Activated CD4-positive, alpha-beta T cell treated with anti-CD3 and anti-CD28 coated beads, Interleukin-2, amount 10 ng/mL, durations not matched to agents 7 days and 5 days (primary cell): ENCODE measurements at places on chromosomes 3 and 15.

DNA sequence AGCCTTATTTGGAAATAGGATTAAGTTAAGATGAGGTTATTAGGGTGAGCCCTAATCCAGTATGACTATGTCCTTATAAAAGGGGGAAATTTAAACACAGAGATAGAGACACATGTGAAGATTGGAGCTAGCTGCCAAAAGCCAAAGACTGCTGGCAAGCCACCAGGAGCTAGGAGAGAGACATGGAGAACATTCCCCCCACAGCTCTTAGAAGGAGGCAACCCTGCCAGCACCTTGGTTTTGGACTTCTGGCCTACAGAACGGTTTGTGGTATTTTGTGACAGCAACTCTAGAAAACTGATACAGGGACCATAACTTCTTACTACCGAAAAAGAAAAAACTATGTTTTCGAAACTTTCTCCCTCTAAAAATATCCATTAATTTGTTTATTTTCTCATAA, 245.3 kb upstream of the RARB start:
- DNase-seq = no peak

DNA sequence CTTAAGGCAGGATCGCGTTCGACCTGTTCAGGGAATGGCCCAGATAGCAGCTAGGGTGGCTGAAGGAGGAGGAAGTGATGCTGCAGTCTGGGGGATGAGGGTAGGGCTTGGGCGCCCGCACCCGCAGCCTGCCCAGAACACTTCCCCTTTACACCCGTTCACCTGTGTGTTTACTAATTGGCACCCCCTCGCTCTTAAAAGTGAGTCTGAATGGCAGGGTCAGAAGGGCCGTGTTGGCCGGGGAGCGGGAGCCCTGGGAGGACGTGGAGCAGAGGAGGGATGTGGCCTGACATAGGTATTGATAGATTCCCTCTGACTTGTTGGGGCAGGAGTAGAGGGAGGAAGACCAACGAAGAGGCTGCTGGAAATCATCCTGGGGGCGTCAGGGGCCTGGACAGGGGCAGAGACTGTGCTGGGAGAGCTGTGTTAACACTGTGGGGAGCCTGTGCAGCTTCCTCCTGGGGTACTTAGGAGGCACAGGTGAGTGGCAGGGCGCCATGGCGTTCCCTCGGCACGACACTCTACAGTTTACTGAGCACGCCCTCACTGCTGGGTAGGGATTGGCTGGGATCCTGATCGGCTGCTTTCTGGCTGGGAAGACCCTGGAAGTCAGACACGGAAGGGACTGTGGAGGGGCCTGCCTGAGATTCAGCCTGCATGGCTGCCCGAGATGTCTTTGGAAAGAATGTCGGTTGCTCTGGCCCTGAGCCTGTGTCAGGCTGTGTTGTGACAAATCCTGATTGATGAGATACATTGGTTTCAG, 51.7 kb downstream of the SLC6A6 start:
- DNase-seq = no peak

GRCh38 chr3:133040696-133041523, 2.7 kb downstream of the TMEM108 start:
- peak; percentile 23 for DNase-seq

- no peak for DNase-seq
These were observed 817 bp upstream of the PLXNA1 start for GRCh38 chr3:126982126-126982470.

GRCh38 chr3:37701734-37702433, 159.8 kb upstream of the CTDSPL start:
- no peak for DNase-seq

GRCh38 chr3:59654480-59655417, 604.9 kb upstream of the CFAP20DC start:
- DNase-seq = no peak

- DNase-seq = no peak
These were observed 51.2 kb upstream of the SAMMSON start for GRCh38 chr3:69948246-69948862.

GRCh38 chr3:190619353-190619752, 105.5 kb downstream of the IL1RAP start:
- DNase-seq = no peak

DNA sequence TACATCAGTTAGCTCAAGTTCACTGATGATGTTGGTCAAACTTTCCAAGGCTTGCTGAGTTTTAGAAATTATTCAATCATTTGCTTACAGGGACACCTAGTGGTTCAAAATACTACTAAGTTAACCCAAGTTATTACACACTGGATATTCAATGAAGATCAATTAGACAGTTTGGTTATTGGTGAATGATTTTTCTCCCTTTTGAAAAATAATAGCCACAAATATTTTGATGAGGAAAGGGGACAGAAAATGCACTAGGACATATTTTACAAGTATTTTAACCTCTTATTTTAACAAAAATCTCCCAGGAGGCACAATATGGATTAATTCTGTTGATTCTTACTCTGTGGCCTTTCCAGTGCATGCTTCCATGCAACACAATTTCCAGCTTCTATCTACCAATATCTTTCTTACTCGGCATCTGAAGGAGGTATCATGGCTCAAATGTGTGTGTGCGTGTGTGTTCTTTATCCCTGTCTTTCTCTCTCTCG, 20.1 kb upstream of the GOLGA6L2 start:
- DNase-seq = no peak

- DNase-seq = no peak
These were observed 34.5 kb downstream of the RAB27A start for GRCh38 chr15:55254916-55255679.

DNA sequence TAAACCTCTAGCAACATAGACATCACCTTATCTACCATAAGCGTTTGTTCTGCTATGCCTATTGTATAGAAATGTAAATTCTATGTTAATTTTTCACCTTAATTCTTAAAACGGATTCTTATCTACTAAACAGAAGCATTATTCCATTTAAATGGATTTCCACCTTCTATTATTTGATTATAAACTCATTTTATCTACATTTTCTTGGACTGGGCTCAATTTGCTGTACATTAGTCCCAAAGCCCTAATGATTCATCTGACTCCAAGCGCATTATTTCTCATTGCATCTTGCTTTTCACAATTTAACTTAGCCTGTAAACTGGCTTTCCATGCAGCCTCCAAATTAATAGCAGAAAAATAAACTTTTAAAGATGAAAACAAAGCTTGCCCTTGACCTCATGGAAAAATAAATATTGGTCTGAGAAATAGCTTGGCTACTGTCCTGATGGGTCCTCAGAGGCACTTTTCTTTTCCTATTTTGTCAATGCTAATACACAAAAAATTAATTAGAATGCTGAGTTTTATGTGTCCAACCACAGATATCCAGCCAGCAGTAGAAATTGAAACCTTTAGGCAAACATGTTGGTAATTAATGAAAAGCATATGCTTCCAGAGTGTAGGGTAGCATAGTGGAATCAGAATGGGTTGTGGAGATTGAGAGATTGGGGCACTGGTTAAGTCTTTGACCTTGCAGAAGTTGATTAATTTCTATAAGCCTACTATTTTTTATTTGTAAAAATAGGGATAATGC, 81.4 kb upstream of the CFAP20DC start:
- DNase-seq = no peak

DNA sequence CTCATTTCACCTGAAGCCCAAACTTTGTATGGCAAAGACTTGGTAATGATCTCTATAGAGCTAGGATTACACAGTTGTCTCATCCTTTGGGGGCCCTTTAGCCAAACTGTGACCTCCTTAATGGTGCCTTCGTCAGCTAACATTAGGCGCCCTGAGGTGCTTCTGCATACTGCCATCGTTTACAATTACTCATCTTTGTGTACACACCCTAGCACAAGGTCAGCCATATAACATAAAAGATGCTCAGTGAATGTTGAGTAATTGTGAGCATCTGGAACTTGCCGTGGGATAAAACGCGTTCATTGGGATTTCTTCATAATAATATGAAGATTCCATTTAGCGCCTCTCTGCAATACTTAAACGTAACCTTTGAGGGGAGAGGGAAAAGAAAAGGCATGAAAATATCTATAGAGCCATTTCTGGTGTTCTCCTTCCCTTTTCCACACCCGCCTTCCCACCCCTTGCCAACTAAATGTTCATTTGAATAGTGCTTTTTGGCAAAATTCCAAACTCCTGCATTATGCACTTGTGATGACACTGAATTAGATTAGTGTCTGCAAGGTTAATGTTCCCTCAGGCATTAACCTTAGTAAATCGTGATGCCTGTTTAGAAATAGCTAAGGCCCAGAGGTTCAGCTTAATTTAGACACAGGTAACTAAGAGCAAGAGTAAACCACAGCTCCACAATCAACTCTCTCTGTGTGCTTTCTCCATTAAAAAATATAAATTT, 990 bp upstream of the ZNF148 start:
- DNase-seq = no peak

DNA sequence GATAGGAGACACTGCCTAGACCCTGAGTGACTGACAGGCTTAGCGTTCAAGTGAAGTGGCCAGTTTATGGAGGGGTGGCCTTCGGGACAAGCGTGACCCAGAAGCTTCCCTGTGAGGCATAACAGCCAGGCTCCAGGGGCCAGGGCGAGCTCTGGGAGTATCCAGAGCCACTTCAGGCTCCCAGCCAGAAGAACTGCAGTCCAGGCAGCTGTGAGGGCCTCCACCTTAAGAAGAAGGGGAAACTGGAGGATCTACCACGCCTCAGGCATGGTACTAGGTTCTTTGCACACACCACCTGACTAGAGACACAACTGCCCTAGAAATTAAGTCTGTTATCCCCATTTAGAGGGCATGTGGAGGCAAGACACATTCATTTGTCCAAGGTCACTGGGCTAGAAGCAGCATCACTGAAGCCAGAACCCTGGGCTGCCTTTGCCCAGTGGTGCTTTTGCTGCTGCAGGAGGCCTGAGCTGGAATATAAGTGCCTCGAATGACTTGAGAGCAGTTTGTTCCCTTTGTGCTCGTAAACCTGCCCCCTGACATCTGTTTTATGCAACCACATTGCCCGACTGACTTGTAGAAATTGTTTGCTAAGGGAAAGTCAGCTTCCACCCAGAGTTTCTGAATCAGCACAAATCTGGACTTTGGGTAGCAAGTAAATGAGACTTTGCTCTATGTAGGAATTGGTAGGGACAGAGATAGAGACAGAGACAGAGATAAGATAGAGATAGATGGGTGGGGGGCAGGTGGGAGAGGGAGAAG, 23.3 kb downstream of the RASGRF1 start:
- no peak for DNase-seq

GRCh38 chr3:60652829-60653228, 598.4 kb downstream of the FHIT start:
- DNase-seq = no peak

DNA sequence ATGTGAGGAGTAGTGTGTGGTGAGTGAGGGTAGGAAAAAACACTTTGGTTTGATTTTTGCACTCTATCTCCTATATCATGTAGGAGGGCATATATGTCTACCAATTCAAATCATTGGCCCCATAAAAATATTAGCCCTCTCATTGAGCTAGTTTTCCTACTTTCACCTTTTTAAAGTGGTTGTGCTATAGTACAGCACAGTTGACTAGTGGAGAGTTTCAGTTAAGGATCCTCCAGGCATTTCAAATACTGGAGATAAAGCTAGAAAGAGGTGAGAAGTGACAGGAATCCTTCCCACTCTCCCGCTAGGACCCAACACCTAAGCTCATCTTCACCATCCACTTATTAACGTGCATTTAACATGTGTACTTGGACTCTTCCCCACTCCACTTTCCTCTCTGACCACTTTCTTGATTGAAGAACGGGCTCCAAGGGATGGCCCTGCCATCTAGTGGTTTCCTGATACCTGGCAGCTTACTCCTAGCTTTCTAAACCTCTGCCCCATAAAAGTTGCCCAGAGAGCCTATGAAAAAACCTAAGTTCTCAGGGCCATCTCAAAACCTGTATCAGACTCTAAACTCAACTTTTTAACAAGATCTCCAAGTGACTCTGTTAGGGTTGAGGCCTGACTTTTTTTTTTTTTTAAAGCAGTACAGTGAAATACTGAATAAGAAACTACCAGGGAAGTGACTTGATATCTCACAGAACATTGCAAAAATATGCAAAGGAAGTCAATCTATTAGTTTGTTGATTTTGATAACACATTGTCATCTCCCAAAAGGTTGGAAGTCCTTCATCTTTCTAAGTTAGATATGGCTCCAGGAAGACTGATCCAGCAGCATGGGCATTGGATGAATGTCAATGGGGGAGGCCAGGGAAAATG, 17.9 kb downstream of the IL12A start:
- DNase-seq = peak; percentile 30

- DNase-seq = no peak
These were observed 189.8 kb downstream of the NTRK3 start for GRCh38 chr15:88066636-88067330.

- DNase-seq = no peak
These were observed 417 bp downstream of the TBCCD1 start for GRCh38 chr3:186566772-186567071.

- DNase-seq = no peak
These were observed 63.7 kb downstream of the CORO2B start for GRCh38 chr15:68642491-68642845.

DNA sequence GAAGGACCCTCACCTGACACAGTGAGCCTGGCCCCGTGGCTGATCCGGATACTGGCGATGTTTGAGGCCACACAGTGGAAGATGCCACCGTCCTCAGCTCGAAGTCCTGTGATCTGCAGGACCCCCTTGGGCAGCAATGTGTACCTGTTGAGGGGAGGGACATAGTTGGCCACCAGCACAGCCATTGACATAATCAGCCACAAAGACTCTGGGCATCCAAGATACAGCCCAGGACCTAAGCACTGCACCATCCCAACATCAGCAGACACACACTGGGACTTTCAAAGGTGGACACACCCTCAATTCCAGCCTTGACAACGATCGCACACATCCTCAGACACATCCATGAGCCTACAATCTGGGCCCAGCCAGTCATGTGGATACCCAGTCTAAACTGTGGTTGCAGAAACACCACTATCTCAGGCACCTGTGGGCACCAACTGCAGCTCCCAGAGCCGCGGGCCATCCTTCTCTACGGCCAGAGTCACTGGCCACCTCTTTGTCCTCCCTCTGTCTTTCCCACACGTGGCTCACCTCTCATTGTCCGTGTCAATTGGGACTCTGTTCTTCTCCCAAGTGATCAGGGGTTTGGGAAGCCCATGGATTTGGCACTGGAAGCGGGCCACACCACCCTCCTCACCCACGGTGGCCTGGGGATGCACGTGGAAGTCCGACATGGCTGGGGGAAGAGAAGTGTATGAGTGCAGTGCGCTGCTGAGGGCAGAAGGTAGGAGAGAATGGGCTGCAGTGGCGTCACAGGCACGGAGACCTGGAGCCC, 31.0 kb downstream of the RNU5B-1 start:
- DNase-seq = no peak

DNA sequence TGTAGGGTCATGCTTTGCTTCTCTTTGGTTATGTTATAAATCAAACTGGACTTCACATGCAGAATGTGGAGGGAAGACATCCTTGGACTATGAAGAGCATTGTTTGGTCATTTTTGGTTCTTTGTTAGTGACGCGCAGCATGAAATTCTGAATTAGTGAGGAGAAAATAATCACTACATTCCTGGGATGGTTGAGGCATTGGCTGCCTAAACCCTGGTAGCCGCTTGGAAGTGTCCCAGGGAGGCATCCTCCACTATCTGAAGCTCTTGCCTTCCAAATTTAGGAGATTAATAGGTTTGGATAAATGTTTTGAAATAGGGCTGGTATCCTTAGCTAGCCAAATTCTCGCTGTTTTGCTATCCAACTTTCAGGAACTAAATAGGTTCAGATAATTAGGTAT, 96.2 kb downstream of the CLSTN2 start:
- no peak for DNase-seq

GRCh38 chr3:141729240-141729639, 8.9 kb upstream of the RNF7 start:
- no peak for DNase-seq
